ENCODE measurements at places on chromosomes 3 and 15.

- H3K36me3 ChIP-seq = no peaks in the 10 kb centered on the region
- peak overlapping the region; percentile 47 for H3K27ac ChIP-seq
- peak; percentile 66 for DNase-seq
- peaks cover 9% of the 10 kb centered on the region for H3K4me1 ChIP-seq
- no peaks in the 10 kb centered on the region for H3K27me3 ChIP-seq
- peak overlapping the region; percentile 66 for H3K4me3 ChIP-seq
Observed at GRCh38 chr15:62390791-62391640, 225.9 kb upstream of the C2CD4B start.

DNA sequence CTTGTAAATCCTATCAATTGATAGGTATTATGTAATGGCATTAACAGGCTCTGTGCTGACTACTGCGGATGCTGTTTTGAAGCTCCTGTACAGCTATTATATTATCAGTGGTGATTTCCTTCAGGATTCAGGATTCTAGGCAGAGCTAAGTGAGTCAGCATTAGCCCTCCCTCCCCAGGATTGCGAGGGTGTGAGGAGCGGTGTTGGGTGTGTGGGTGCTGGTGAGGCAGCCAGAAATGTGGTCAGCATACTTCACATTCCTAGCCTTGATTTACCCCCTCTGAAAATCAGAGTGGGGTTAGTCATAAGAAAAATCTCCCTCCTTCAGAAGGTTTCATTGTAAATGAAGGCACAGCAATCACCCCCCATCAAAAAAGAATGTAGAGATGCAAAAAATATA lies 72.5 kb downstream of the SNTN start:
- no peaks in the 10 kb centered on the region for H3K36me3 ChIP-seq
- H3K27me3 ChIP-seq = no peaks in the 10 kb centered on the region
- H3K4me3 ChIP-seq = no peak overlapping the region
- DNase-seq = no peak

DNA sequence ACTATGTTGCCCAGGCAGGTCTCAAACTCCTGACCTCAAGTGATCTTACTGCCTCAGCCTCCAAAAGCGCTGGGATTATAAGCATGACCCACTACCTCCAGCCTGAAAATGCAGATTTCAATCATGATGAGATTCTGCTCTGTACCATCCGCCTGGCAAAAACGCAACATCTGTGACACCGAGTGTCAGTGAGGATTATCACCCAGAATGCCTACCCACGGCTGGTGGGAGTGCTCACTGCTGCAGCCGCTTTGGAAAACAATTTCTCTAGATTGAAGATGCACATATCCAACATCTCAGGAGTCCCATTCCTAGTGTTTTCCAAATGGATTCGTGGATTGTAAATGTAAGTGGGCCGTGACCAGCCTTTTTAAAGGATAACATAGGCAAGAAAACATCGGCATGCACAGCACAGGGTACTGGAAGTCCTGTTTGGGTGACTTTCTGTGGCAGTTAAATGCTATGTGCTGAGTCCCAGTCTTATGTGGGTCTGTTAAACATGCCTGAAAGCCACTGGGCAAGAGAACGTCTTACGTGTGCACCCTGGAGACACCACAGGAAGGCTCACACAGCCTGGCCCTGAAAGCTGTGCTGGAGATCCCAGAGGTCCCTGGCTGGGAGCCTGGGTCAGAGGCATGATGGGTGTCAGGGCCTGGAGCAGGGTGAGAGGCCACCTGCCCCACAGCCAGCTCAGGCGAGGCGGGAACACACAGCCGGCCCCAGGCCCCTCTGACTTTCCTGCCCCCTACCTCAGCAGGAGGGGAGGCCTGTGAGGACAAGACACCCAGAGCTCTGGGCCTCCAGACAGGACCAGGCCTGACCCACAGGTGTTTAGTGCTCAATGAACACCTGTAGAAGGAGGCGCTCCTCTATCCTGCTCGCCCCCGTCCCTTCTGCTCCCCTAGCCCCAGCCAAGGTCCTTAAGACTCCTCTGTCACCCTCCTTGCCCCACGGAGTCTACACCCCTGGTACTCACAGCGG lies 918 bp downstream of the PRSS50 start:
- peaks cover 2% of the 10 kb centered on the region for H3K4me1 ChIP-seq
- H3K4me3 ChIP-seq = no peak overlapping the region
- H3K36me3 ChIP-seq = no peaks in the 10 kb centered on the region
- H3K27ac ChIP-seq = no peak overlapping the region

- no peak overlapping the region for H3K27ac ChIP-seq
- H3K4me3 ChIP-seq = no peak overlapping the region
- H3K27me3 ChIP-seq = peaks cover 33% of the 10 kb centered on the region
- H3K4me1 ChIP-seq = no peaks in the 10 kb centered on the region
- DNase-seq = no peak
- no peaks in the 10 kb centered on the region for H3K36me3 ChIP-seq
Observed at GRCh38 chr3:160217675-160218074, 7.5 kb upstream of the C3orf80 start.

DNA sequence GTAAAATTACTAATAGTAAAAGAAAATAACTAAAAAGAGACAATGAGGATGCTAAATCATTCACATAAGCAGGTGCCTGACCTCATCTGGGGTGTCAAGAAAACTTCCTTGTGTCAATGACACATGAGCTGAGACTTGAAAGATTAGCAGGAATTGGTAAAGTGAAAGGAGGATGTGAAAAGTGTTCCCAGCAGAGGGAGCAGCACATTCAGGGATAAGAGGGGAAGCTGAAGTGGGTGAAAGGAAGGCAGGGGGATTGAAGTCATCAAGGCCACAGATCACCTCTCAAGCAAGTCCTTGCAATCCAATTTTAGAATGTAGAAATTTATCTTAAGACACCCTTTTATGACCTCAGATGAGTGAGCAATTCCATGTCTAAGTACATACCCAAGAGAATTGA lies 60.2 kb upstream of the ACP3 start:
- H3K27ac ChIP-seq = no peak overlapping the region
- no peaks in the 10 kb centered on the region for H3K36me3 ChIP-seq
- no peaks in the 10 kb centered on the region for H3K4me1 ChIP-seq
- H3K27me3 ChIP-seq = no peaks in the 10 kb centered on the region

- H3K4me1 ChIP-seq = no peaks in the 10 kb centered on the region
- H3K36me3 ChIP-seq = no peaks in the 10 kb centered on the region
- no peaks in the 10 kb centered on the region for H3K27me3 ChIP-seq
- no peak overlapping the region for H3K4me3 ChIP-seq
- no peak for DNase-seq
Observed at GRCh38 chr3:28836199-28836598, 444.7 kb upstream of the RBMS3 start.

GRCh38 chr15:24832282-24832681 lies 122.5 kb upstream of the SNRPN start:
- no peaks in the 10 kb centered on the region for H3K4me1 ChIP-seq
- no peaks in the 10 kb centered on the region for H3K36me3 ChIP-seq
- H3K27ac ChIP-seq = no peak overlapping the region
- no peaks in the 10 kb centered on the region for H3K27me3 ChIP-seq
- DNase-seq = no peak

GRCh38 chr3:169990431-169990830 lies 23.8 kb downstream of the SEC62 start:
- no peak overlapping the region for H3K27ac ChIP-seq
- no peak for DNase-seq

- no peaks in the 10 kb centered on the region for H3K36me3 ChIP-seq
- no peak for DNase-seq
- peaks cover 2% of the 10 kb centered on the region for H3K27me3 ChIP-seq
- no peaks in the 10 kb centered on the region for H3K4me1 ChIP-seq
- H3K27ac ChIP-seq = no peak overlapping the region
- H3K4me3 ChIP-seq = no peak overlapping the region
Observed at GRCh38 chr15:95799286-95800200, 531.0 kb upstream of the NR2F2 start.

GRCh38 chr3:59981377-59981776 lies 931.6 kb upstream of the CFAP20DC start:
- no peaks in the 10 kb centered on the region for H3K4me1 ChIP-seq
- H3K4me3 ChIP-seq = no peak overlapping the region
- H3K27ac ChIP-seq = no peak overlapping the region
- H3K36me3 ChIP-seq = no peaks in the 10 kb centered on the region
- no peaks in the 10 kb centered on the region for H3K27me3 ChIP-seq

DNA sequence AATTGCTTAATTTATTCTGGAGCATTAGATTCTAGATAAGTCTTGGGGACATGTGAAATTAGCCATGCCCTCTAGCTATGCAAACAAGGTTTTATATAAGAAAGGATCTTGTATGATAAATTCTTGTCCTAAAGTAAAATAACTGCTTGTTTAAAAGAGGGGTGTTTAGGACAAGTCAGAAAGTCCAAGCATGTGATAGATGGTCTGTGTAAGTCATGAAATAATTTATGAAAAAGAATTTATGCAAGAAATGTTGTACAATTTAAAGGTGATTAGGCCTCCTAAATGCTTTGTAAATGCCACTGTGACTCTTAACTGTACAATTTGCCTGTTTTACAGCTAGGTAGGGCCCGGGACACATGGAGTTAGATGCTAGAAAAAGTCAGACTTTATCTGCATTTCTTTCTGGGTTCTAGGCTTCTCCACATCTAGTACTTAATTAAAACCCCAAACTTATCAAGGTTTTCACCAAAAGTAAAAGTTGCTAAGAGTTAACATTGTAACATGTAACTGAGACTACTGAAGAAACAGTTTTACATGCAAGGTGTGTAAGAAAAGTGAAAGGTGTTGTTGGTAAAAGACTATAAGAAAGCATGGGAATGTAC lies 13.2 kb downstream of the LINS1 start:
- no peaks in the 10 kb centered on the region for H3K27me3 ChIP-seq
- peaks cover 3% of the 10 kb centered on the region for H3K36me3 ChIP-seq
- H3K4me1 ChIP-seq = no peaks in the 10 kb centered on the region
- no peak overlapping the region for H3K4me3 ChIP-seq
- DNase-seq = no peak
- H3K27ac ChIP-seq = no peak overlapping the region

- DNase-seq = no peak
- H3K4me1 ChIP-seq = no peaks in the 10 kb centered on the region
- H3K27ac ChIP-seq = no peak overlapping the region
- no peak overlapping the region for H3K4me3 ChIP-seq
- no peaks in the 10 kb centered on the region for H3K36me3 ChIP-seq
Observed at GRCh38 chr3:169581633-169582032, 81.9 kb downstream of the MECOM start.

GRCh38 chr3:115330430-115330829 lies 183.3 kb upstream of the ZBTB20 start:
- H3K4me3 ChIP-seq = no peak overlapping the region
- no peak for DNase-seq
- H3K27me3 ChIP-seq = no peaks in the 10 kb centered on the region

DNA sequence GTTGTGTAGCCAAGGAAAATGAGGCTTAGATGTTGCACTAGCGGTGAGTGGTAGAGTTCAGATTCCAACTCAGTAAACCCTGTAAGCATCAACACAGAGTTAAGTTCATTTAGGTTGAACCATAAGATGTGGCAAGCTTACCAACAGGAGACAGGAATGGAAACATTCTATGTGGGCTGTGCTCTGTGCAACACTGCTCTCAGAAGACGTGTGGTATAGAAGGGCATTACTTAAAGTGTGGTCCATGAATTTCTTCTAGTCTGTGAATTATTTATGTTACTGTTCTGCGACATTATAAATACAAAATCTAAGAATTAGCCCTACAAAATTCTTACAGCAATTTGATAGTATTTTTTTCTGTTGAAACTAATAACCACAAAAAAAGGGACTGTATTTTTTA lies 213.3 kb downstream of the GRM7 start:
- no peak for DNase-seq
- H3K27ac ChIP-seq = no peak overlapping the region
- no peaks in the 10 kb centered on the region for H3K36me3 ChIP-seq

DNA sequence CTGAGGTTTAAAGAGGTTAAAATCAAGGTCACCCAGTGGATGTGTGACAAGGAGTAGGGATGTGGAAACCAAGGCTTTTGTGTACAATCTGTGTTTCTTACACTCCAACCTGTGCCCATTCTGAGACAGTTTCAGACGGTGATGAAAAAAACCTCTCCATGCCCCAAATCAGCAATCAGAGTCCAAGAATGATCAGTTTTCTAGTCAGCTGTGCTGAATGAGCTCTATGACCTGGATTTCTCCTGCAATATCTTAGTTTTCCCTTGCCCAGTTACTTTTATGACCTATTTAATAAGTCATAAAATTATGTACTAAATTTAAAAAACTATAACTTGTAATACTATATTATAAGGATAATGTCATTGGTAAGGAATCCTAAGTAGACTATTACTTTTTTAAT lies 37.5 kb upstream of the CBLB start:
- no peak overlapping the region for H3K27ac ChIP-seq
- H3K4me1 ChIP-seq = no peaks in the 10 kb centered on the region
- no peak overlapping the region for H3K4me3 ChIP-seq
- no peaks in the 10 kb centered on the region for H3K36me3 ChIP-seq
- DNase-seq = no peak
- no peaks in the 10 kb centered on the region for H3K27me3 ChIP-seq

GRCh38 chr3:195119461-195120266 lies 151.3 kb downstream of the XXYLT1 start:
- H3K27ac ChIP-seq = no peak overlapping the region
- H3K4me1 ChIP-seq = peaks cover 27% of the 10 kb centered on the region
- no peaks in the 10 kb centered on the region for H3K27me3 ChIP-seq
- no peaks in the 10 kb centered on the region for H3K36me3 ChIP-seq
- DNase-seq = no peak

DNA sequence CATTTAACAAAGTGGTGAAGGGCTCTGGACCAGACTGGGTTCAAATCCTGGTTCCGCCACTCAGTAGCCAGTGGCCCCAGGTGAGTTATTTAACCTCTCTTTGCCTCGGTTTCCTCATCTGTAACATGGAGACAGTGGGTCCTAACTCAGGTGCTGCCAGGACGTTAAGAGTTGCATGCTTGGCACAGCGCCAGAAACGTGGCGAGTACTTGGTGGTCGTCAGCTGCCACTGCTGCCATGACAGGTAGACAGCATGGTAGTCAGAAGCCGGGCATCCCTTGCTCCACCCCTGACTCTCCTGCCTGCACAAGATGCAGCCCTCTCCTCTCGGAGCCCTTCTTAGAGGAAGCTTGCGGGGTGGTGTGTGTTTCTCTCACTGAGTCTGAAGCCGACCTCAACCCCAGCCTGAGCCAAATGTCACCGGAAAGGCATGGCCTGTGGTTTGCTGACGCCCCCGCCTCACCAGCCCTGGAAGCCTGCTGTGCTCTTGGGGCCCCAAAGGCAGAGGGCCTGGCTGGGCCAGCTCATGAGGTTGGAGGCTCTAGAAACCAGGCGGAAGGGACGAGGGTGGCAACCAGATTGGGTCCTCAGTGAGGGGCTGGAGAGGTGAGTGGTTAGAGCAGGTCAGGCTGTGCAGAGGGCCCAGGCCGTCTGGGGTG lies 160.8 kb upstream of the TLE3 start:
- no peak overlapping the region for H3K4me3 ChIP-seq
- H3K4me1 ChIP-seq = peaks cover 9% of the 10 kb centered on the region
- peaks cover 12% of the 10 kb centered on the region for H3K27me3 ChIP-seq
- H3K27ac ChIP-seq = no peak overlapping the region
- no peak for DNase-seq

- H3K4me1 ChIP-seq = no peaks in the 10 kb centered on the region
- H3K27me3 ChIP-seq = no peaks in the 10 kb centered on the region
- DNase-seq = no peak
Observed at GRCh38 chr3:141538568-141539240, 51.9 kb downstream of the RASA2 start.

Measured in large intestine (tissue), 12 donors.